ENCODE measurements at places on chromosomes 16 and 17.
A peak's percentile ranks its signal among the peaks of the same experiment; 100 is the strongest.

- no peak for DNase-seq
Measured at GRCh38 chr16:14388243-14388642, 241.8 kb downstream of the PARN start.

GRCh38 chr16:54812229-54812628 lies 118.4 kb upstream of the IRX5 start:
- DNase-seq, result no peak

DNA sequence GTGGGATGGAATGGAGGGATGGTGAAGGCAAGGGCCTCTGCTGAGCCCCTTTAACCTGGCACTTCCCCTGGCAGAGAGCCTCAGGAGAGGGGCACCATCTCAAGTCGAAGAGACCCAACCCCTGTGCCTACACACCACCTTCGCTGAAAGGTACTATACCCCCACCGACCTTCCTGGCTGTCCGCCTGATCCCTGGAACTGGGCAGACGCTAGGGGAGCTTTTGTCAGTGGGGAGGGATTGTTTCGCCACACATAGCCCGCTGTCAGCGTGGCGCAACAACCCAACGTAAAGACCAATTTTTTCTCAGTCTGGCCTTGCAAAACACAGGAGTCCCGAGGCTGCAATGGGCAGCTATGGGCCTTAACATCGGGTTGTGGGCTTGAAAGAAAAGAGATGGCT lies 3.1 kb downstream of the PPP1R1B start:
- DNase-seq, result no peak

GRCh38 chr17:64596439-64596838 lies 65.7 kb downstream of the SMURF2 start:
- no peak for DNase-seq

GRCh38 chr16:23452572-23453337 lies at the start of gene COG7:
Gene COG7, minus strand, starts transcription at chr16:23453189. Its CDS starts 195 bp downstream, at chr16:23452994.
- peak; percentile 86 for DNase-seq
